ENCODE measurements at places on chromosomes 5 and 9.

DNA sequence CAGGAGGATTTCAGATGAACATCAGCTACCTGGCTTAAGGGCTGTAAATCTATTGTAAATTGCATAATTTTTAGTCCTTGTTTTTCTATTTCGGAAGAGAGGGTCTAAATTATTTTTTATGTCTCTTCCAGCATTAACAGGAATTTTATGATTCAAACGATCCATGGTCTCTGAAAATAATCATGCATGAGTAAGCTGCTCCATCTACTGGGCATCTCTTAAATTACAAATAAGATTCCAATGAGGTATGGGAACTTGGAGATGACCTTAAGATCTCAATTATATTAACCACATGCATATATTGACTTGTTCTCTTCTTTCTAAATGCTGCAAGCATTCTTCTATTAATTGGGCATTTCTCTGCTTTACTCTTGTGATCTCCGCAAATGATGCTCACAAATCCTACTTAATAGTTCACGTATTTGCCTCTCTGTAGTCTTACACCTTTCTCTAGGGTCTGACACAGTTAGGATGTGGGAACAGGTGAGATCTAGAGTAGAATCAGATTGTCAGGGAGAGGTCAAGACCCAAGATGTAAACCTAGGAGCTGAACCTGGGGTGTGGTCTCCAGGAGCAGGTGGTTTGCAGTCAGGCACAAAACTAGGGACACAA lies 86.9 kb downstream of the NUDT12 start:
- DNase-seq = no peak

DNA sequence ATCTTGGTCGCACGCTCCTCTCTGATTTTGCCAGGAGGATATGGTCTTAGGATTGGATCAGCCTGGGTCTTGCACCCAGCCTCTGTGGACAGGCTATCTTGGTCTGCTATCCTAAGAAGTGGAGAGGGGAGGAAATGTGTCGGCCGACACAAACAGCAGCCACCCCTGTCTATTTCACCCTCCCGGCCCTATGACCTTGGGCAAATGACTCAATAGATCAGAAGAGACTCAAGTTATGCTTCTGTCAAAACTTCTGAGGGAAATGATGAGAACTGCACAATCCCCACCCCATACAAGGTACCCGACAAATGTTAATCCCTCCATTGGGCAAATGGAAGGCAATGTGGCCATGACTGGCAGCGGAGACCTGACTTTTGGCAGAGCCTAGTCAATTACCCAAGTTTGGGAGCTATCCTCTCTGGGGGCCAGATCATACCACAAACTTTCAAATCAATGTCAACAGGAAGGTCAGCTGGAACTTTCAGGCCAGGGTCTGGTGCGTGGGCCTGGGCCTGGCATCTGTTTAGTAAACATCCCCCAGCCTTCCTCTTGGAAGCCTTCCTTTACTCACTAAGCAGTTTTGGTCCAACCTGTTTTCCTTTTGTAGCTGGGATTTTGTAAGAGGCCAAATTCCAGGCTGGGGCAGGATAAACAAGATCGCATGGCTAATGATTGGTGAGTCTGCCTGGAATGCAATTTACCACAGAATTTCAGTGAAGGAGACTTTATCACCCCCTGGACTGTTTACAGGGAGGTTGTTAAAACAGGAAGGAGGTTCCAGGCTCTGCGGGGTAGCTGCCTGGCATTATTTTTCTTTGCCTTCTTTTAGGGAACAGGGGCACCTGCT lies 64.2 kb upstream of the CPEB4 start:
- DNase-seq = no peak

- DNase-seq = no peak
Measured at GRCh38 chr9:134624137-134624591, 17.4 kb upstream of the COL5A1 start.

DNA sequence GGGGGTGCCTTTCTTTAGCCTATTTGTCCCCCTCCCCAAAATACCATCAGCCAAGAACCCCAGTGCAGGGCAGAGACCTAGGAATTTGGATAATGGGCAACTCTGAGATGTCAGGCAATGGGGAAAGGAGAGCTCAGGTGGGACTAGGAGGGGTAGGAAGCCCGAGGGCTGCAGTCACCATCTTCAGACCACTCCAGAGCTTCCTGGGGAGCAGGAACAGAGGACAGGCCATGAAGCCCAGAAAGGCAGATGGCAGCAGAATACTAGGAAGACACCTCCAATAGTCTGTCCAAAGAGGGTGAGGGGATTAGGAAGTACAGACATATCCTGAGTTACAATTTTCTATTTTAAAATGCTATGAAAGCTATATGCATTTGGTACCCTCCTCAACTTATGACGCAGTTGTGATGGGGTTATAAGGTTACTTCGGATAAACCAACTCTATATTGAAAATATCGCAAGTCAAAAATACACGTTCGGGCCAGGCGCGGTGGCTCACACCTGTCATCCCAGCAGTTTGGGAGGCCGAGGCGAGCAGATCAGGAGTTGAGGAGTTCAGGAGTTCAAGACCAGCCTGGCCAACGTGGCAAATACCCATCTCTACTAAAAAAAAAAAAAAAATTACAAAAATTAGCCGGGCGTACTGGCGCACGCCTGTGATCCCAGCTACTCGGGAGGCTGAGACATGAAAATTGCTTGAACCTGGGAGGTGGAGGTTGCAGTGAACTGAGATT lies 34.6 kb upstream of the IL17B start:
- no peak for DNase-seq

GRCh38 chr5:130964231-130965202 lies 200.5 kb downstream of the HINT1 start:
- no peak for DNase-seq

DNA sequence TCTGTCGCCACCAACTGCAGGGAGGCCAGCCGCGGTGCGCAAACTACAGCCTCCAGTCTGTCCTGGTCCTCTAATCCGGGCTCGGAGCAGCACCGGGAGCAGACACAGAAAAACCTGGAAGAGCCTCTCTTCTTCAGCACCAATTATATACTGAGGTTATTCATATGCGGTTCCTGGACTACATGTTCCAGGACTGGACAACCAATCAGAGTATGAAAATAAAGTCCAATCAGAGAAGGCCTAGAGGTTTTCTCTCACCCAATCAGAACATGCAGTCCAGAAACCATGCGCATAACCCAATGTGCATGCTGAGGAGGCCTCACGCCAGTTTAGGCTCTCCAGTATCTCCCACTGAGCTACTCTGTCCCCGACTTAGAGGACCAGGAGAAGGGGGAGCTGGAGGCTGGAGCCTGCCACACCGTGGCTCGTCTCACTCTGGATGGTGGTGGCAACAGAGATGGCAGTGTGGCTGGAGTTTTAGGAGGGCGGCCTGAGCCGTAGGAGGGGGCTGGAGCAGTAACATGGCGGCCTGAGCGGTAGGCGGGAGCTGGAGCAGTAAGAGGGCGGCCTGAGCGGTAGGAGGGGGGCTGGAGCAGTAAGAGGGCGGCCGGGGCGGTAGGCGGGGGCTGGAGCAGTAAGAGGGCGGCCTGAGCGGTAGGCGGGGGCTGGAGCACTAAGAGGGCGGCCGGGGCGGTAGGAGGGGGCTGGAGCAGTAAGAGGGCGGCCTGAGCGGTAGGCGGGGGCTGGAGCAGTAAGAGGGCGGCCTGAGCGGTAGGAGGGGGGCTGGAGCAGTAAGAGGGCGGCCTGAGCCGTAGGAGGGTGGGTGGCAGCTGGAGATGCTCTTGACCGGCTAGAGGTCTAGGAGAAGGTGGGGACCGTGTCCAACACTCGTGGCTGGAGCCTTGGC lies 20.4 kb upstream of the TRIM52 start:
- DNase-seq = no peak

GRCh38 chr5:149581192-149581861 lies at the start of gene ARHGEF37:
ARHGEF37 (plus strand) TSS chr5:149581498; CDS start chr5:149597770, 16,272 bp downstream.
- no peak for DNase-seq

- no peak for DNase-seq
Measured at GRCh38 chr5:91031402-91031752, 351.7 kb downstream of the ARRDC3 start.

DNA sequence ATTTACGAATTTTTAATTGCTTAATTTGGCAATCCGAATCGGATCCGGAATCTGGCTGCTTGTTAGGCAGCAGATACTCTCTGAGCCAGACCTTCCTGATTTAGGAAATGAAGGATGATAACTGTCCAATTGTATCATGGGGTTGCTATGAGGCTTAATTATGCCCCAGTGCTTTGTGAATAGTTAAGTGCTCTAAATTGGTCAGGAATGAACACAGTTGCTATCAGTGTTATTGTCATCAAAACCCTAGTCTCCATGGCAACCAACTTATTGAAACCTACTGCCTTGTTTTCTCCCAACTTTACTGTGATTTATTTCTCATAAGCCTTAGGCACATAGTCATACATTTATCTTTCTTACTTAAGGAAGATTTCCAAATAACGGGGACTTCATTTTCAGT lies 47.9 kb downstream of the MAMDC2 start:
- DNase-seq = no peak

- DNase-seq = no peak
Measured at GRCh38 chr5:88836195-88836838, 46.7 kb downstream of the MEF2C start.

DNA sequence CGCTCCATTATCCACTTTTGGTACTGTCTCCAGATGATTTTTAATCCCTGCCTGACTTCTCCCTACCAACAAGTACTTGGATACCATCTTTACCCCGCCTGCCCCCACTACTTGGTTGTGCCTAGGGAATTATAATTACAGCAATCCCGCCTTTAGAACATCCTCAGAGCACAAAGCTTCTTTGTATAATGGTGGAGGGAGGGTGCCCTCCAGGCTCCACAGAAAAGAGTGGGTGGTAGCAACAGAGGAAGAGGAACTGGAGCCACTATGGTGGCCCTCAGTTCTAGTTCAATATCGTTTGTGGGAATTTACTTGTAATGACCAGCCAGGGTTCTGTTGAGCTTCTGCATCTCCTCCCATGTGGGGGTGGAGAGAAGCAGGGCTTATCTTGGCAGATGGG lies 79.0 kb upstream of the RNF38 start:
- no peak for DNase-seq

- no peak for DNase-seq
Measured at GRCh38 chr5:80987078-80987766, 27.1 kb downstream of the RASGRF2 start.

DNA sequence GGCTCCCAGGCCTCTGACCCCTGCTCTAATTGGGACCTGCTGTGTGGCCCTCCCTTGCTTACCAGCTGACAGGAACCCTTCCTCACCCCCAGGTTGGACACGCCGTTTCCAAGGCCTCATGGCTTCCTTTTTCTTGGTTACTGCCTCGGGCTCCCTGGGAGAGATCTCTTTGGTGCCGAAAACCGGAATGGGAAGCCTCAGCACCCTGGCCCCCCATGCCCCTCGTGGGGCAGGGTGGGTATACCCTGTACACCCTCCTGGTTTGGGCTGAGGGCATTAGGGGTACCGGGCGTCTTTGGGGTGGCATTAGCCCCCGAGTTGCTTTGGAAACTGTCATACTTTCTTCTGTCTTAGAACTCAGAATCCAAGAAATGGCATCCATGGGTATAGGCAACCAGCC lies 10.1 kb upstream of the LRRC14B start:
- DNase-seq = no peak

DNA sequence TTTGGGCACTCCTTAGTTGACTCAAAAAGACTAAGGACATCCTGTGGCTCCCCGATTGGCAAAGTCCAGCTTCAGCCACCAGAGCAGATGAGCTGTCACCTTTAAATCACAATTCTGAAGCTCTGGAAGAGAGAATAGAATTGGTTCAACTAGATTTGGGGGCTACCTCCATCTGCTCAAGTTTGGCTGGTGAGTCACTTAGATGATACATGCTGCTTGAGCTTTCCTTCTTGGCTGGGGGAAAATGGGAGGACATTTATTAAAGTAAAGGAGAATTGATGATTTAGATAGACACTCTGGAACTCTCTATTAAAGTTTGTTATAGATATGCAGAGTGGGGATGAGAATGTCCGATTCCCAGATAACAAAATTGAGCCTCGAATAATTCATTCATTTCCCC lies 30.0 kb upstream of the GRIA1 start:
- no peak for DNase-seq

DNA sequence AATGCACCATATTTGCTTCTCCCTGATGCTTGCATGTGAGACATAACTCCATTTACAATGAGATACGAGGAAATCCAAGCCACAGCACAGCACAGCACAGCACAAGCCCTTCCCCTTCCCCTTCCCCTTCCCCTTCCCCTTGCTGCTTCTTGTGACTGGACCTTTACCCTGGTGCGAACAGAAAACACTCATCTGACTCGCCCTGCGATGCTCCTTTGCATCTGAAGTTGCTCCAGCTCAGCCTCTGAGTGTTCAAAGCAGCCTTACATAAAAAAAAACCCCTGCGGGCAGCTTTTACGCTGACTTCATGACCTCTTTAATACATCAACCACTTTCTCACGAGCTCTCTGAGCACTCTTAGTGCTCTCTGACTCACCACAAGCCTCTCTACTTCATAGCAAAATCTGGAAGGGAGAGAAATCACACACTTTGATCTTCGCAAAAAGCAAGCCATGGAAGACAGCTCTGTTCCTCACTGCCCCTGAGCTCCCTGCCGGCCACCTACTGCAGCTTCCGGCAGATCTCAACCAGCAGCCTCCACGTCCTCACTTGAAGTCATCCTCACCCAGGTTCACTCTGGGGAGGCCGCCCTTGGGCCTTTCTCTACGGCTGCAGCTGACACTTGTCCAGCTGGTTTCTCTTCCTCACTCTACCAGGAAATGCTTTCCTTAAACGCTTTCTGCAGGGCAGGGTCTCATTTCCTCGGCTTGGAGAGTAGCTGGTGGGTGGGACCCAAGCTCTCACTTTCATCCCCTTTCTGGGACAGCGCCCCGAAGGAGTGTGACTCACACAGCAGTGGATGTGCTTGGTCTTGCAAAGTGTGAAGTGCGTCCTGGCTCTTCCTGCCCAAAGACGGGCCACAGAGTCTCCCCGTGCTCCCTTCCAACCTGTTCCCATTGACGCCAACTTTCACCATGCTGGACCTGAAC lies 5.3 kb downstream of the SLC34A1 start:
- DNase-seq = no peak

DNA sequence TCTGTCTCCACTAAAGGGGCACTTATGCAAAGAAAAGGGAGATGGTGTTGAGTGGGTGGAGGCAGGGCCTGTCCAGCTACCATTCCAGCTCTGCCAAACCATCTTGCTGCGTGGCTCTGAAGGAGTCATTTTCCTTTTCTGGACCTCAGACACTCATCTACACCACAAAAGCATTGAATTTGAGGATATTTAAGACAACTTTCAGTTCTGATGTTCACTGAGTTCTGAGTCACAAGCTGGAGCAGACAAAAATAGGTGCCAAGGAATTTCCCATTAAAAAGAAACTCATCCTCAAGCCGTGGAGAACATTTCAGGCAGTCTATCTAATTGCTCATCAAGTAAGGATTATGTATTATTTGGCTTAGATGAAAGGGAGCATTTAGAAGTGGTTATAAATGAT lies 195.0 kb upstream of the TBC1D2 start:
- DNase-seq = no peak

- DNase-seq = no peak
Measured at GRCh38 chr9:108842610-108843295, 13.0 kb downstream of the ACTL7B start.

GRCh38 chr9:96587338-96588315 lies 32.0 kb downstream of the CDC14B start:
- no peak for DNase-seq

DNA sequence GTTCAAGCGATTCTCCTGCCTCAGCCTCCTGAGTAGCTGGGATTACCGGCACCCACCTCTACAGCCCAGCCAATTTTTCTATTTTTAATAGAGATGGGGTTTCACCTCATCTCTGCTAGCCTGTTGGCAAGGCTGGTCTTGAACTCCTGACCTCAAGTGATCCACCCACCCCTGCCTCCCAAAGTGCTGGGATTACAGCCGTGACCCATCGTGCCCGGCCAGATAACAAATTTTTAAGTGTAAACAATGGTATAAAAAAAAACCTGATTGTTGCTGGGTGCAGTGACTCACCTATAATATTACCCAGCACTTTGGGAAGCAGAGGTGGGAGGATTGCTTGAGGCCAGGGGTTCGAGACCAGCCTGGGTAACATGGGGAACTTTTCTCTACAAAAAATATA lies 28.0 kb upstream of the N4BP3 start:
- no peak for DNase-seq
